CD4-positive, alpha-beta T cell treated with Interferon gamma for 1 hour (primary cell): ENCODE measurements at places on chromosomes 1 and 21.

DNA sequence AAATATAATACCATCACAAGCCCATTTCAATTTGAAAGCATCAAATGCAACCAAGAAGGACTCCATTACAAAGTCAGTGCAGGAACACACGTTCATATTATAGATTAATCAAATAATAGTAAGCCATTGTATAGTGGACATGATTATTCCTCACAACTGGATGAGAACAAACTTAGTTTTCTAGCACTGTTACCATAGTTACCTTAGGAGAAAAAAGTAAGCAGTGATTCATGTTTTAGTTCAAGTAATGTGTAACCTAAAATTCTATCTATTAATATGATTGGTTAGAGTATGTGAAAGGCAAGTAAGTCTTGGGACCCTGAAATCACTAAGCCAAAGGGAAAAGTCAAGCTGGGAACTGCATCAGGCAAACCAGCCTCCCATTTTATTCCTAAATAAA lies 15.2 kb downstream of the SSX2IP start:
- DNase-seq: no peak

- no peak for DNase-seq
Observed at GRCh38 chr1:91610789-91611188, 110.1 kb downstream of the CDC7 start.

- no peak for DNase-seq
Observed at GRCh38 chr1:10704368-10704882, 92.0 kb downstream of the CASZ1 start.

GRCh38 chr1:33008051-33008914 lies 28.4 kb downstream of the AK2 start:
- DNase-seq: no peak
